Stimulated activated CD8-positive, alpha-beta memory T cell treated with anti-CD3 and anti-CD28 coated beads, Interleukin-7, amount 100 ng/mL, for 1 hour (primary cell): ENCODE measurements at places on chromosomes 1 and 21.
A peak's percentile ranks its signal among the peaks of the same experiment; 100 is the strongest.

- no peak for DNase-seq
Observed at GRCh38 chr1:201608635-201609395, 69.9 kb downstream of the NAV1 start.

DNA sequence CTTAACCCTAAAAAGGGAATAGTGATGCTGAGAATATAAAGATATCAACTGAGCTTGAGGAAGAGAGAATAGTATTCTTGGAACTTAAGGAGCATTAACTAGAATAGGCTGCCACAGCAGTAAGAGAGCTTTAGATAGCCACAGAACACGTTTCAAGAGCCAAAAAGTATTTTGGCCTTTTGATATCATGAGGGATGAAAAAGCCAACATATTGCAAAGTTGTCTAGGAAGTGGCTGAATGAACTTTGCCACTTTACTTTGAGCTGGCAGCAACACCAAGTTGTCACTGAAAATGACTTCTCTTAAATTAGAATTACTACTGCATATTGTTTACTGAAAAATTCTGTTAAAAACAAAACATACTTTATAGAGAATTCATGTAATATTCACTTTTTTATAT lies 1476.2 kb downstream of the MRPL39 start:
- DNase-seq = no peak

GRCh38 chr1:172089768-172090510 lies 248.6 kb downstream of the DNM3 start:
- peak; percentile 14 for DNase-seq

DNA sequence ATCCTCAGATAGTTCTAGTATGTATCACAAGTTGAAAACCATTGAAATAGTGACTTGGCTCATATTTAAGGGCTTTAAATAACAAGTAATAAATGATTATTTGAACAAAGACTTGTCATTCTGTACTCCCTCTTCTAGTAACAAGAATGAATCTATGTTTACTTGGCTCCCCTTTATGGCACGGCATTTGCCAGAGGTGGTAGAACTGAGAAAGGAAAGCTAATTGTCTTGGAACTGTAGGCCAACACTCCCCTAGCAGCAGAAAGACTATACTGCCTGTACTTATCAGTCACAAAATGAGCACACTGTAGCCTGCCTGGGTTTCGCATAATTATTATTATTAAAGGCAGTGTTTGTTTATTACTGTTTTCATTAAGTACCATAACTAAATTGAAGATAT lies 29.6 kb upstream of the SMYD2 start:
- no peak for DNase-seq

DNA sequence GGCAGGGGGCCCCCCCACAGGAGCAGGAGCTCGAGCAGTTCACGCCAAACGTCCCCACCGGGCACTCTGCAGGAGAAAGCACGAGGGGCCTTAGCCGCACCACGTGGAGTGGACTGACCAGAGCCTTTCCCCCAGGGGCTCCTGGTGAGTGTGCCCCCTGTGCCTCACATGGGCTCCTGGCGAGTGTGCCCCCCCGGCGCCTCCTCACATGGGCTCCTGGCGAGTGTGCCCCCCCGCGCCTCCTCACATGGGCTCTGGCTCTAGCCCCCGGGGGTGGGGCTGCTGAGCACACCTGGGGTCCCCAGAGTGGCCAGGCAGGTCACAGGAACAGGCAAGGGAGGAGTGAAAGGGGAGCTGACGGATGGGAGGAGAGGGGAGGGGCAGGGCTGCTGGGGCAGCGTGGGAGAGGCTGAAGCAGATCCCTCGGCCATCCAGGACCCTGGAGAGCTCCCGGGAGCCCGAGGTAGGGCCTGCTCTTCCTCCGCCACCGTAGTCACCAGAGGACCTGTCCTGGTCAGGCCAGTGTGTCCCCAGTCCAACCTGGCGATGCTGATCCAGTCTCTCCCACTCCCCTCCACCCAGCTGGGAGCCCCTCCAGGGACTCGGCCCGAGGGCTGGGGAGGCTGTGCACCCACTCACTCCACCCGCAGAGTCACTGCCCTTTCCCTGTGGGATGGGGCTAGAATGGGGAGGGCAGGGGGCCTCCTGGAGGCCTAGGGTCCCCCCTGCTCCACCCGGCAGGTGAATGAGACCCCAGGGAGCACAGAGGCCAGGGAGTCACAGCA lies 47.6 kb downstream of the ARHGEF16 start:
- no peak for DNase-seq

DNA sequence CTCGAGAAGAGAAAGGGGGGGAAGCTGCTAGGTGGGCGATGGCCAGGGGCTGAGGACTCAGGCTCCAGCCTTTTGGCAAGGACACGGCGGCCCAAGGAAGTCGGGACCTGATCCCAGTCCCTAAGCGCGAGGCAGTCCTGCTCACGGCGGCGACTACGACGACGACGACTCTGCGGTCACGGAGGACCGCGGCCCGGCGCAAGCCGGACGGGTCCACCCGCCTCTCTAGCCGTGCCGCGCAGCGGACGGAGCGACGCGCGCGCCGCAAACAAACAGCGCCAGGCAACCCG lies 401 bp downstream of the WNT9A start:
- no peak for DNase-seq

DNA sequence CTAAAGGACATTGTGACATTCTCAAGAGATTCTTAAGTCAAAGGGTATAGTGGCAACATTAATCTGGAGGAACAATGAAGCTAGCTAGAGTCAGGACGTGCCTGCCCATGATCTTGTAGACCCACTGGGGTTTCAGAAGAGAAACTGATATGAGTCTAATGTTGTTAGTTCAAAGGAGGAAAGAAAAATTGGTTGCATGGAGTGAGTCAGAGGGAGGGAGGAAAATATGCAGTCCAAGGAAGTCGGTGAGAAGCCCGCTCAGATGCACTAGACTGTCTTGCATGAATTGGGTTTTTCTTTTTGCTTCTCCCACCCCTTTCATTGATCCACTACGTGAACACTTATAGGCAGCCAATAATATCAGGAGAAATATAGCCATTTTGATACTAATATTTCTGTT lies 53.8 kb upstream of the SYT14 start:
- DNase-seq = no peak

DNA sequence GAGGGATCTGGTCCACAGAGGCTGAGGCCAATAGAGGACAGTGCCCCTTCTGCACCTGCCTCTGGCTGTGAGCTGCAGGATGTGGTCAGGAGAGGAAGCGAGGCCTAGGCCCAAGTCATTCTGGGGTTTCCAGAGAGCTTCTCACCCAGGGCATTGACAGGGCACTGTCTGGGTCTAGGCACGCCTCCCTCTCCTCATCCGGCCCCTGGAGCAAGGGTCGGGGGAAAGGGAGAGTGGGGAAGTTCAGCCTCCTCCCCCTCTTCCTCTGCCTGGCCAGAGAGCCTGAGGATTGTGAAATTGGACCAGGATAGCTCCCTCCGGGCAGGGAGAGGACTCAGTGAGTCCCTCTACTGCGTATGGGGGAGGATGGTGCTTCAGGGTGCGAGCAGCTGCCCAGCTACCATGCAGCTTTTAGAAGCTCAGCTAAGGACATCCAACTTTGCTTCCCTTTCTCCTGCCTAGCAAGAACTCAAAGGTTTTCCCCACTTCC lies 6.3 kb upstream of the INAVA start:
- DNase-seq = peak; percentile 23

DNA sequence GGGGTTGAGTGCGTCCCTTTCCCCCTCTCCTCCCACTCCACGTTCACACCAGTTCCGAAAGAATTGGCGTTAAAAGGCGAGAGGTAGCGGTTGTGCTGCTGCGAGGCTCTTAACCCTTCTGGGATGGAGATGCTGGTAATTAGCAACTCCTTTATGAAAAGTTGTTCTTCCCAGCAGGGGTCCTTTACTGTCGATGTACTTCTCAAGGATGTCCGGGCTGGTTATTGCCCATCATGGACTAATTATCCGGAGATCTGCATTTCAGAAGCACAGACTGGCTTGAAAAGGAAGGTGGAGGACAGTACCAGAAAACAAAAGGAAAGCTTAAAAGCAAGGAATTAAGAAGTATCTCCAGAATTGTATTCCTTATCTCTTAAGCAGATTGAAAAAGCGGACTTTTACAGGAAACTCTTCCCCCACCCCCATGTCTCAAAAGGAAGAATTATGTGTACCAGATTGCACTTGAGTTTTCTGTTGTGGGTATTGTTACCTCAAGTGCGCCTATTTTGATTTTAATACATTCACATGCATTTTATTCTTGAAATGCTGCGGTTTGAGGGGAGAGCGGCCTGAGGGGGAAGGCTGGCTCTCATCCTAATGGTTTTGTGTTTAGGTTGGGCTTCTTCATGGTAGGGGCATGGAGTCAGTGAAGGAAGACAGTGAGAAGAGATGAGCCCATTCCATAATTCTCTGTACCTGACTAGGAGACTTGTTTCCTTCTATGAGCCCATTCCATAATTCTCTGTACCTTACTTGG lies 1.5 kb downstream of the AK4 start:
- DNase-seq = no peak
